ENCODE measurements at places on chromosomes 5 and 9. TPM values are rescaled to one million over a fixed set of nuclear protein-coding genes. Genes with fewer than 3 reads are reported as not detected.

IFNA13 gene
- total RNA-seq = not detected

SOHLH1 gene
- not detected for total RNA-seq

FOXD4L6 gene
- not detected for total RNA-seq

TEK gene
- not detected for total RNA-seq

ALAD gene
- total RNA-seq = 26.6 TPM

DNA sequence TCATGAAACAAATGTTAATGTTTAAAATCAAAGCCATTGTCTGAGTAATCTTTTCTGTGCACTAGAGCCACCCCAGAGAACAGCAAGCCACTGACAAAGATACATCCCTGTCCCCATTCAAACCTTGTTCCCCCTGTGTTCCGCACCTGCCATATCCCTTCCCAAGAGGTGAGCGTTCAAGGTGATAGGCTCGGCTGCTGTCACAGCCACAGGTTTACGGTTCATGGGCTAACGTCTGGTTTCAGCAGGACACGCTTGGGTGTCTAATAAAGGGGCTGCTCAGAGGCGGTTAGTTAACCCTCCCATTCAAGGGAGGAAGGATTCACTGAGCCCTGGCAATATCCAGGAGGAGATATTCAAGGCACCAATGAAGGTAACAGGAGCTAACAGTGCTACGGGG, 24.5 kb upstream of the LAMC3 start:
- no peak for DNase-seq

- DNase-seq = no peak
These were observed 80.5 kb downstream of the FNBP1 start for GRCh38 chr9:129962451-129962864.

- DNase-seq = no peak
These were observed 117.4 kb upstream of the PRSS3 start for GRCh38 chr9:33677961-33678360.

GRCh38 chr9:86944796-86945727, 2.2 kb downstream of the GAS1 start:
- DNase-seq = no peak

- DNase-seq = peak; percentile 57
These were observed 1152.9 kb upstream of the CDH6 start for GRCh38 chr5:30040488-30041118.

GRCh38 chr5:124231230-124231629, 515.2 kb downstream of the ZNF608 start:
- DNase-seq = no peak

DNA sequence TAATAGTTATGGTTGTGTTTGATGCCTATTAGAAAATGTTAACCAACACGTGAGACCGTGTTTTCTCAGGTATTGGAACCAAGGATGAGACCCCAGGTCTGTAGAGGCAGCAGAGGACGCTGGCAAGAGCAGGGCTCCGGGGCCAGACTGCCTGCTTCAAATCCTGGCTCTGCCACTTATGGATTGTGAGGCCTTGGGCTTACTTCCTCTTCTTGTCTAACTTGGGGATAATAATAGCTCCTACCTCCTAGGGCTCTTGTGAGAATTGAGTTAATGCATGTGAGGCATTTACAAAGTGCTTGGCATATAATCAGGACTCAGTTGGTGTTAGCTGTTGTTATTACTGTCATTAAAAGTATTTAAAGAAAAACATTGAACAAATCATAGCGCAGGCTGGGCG, 85.5 kb upstream of the PITX1 start:
- peak; percentile 19 for DNase-seq
